ENCODE measurements at places on chromosomes 2 and 18.

DNA sequence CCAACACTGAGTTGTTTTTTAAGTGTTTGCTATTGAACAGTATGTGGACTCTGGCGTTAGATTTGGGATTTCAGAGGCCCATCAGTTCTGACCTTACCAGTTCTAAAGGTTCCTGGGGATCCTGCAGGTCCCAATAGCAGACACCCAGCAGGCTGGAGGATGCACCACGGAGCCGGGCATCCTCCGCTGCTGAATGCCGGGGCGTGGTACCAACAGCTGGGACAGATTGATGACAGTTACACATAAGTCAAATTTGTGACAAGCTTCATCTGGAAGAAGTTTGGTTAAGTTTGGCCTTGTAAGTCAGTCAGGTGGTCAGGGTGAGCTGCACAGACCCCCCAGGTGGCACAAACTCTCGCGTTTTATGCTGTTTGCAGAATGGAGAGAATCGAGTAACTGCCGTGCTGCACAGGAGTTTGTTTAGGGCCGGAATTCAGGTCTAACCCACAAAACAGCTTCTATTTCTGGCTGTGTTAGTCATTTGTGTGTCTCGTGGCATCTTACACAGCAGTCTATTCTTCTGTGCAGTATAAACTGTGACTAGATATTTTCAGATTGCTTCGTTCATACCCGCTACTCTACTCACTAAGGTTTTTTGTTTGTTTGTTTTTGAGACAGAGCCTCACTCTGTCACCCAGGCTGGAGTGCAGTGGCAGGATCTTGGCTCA is 19.2 kb downstream of the CTDP1 start:
- no peak for DNase-seq

DNA sequence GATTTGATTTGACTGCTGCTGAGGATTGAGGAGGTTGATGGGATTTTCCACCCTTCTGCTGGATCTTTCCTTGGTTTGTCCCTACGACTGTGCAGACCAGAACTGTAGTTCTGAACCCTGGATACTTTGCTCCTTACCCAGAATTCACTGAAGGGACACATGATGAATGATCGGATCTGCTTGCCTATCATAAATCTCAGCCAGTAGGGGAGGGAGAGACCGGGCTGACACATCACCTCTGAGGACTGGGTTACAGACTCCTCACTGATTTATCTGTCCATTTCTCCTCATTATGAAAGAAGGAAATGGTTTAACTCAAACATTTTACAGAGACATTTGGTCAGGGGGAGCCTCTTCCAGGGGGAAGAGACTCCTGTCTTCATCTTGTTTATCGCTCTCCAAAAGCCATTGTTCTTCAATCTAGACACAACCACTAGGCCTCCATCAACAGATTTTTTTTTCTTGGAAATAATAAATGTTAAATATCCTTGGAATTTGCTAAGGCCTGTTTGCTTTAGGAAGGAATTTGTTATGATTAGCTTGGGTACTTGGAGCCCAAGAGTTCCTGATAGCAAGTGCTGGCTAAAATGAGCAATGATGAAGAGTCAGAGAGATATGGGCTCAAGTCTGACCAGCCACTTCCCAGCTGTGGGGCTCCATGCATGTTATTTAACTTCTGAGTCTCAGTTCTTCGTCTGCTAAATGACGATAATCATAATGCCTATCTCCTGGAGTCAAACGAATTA is 925.5 kb downstream of the SLC4A3 start:
- no peak for DNase-seq

DNA sequence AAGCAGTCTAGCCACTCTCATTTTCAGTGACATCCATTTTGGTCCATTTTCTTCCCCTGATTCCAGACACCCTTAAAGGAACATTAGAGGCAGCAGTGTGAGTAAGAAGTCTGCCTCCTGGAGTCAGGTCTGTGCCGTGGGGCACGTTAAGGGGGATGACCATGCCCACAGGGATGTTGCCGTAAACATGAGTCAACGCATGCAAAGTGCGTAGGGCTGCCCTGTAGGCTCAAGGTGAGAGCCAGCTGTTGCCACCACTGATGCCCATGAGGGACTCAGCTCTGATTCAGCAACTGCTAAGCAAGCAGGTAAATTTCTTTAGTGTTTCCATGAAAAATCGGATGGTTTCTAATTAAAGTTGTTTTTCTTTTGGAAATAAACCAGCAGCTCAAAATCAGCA is 61.4 kb upstream of the TFCP2L1 start:
- no peak for DNase-seq

- DNase-seq: no peak
These were observed 8.2 kb downstream of the SERPINB7 start for GRCh38 chr18:63783394-63783793.

DNA sequence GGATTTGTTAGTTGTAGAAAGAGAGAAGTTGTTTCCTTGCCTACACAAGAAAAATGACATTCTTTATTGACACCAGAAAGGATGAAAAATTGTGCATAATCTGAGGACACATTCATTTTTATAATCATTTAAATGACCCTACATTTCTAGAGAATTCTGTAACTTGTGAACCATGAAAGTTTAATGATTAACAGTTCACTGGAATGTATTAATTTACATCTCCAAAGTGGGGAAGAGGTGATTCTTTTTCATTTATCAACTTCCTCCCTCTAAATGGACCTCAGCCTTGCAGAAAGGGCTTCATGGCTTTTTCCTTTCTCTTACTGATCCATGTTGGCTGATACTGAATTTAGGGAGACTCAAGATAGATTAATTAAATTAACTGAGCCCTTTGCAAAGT is 565.2 kb upstream of the LINC00305 start:
- DNase-seq: no peak

- DNase-seq: no peak
These were observed 9.9 kb upstream of the ZEB2 start for GRCh38 chr2:144529841-144530240.

DNA sequence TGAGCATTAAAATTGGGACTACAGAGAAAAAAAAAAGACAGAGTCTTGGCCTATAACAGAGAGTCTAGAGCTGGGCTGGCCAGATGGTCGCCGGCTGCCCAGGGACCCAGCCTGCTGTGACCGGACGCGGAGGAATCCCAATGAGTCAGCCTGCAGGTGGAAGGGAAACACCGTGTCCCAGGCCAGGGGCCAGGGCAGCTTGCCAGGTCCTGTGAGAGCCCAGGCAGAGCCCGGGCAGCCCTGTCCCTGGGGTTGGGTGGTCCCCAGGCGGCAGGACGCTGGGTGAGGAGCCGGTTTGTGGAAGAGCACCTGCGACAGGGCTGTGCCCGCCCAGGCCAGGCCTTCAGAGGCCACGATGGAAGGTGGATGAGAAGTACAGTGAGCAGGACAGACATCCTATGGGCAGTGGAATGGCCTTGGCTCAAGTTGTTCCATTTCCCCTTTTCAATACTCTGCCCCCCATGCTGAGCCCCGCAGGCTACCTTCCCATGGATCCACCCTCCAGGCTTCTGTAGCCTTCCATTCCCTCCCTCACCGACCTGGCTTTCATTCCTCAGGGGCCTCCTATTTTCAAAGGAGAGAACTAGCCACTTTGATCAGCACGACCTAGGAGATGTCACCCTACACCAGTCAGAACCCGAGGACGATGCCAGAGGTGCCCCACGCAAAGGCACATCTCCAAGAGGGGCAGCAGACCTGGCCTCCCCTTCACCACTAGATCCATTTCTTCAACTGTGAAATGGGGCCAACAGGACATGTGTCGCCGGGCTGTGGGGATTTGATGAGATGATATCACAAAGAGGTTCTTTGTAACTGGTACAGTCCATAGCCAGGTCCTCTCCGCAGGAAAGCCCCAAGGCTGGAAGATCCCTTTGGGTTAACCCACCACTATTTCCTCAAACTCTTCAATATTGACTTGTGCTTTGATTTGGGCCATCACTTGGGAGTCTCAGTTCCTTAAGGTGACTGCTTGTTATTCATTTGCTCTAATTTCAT is 87.5 kb downstream of the POLR1A start:
- no peak for DNase-seq

- DNase-seq: no peak
These were observed 57.3 kb downstream of the IRS1 start for GRCh38 chr2:226742347-226742746.

Measured in NCI-H1417 (cell line).